Panc1 (cell line): ENCODE measurements at places on chromosomes 12 and 14. TPM values are rescaled to one million over a fixed set of nuclear protein-coding genes. Genes with fewer than 3 reads are reported as not detected.

- DNase-seq: no peak
Measured at GRCh38 chr14:50402965-50403364, 6.3 kb upstream of the CDKL1 start.

The MSRB3 gene
- total RNA-seq: 89.7 TPM

The ABCC9 gene
- total RNA-seq: 0.03 TPM

GRCh38 chr12:99281277-99281676 is 366.3 kb upstream of the GARIN6 start:
- no peak for DNase-seq

GRCh38 chr12:42804928-42805327 is 215.4 kb upstream of the PRICKLE1 start:
- DNase-seq: no peak

- DNase-seq: no peak
Measured at GRCh38 chr14:32414808-32415255, 85.7 kb downstream of the AKAP6 start.

DNA sequence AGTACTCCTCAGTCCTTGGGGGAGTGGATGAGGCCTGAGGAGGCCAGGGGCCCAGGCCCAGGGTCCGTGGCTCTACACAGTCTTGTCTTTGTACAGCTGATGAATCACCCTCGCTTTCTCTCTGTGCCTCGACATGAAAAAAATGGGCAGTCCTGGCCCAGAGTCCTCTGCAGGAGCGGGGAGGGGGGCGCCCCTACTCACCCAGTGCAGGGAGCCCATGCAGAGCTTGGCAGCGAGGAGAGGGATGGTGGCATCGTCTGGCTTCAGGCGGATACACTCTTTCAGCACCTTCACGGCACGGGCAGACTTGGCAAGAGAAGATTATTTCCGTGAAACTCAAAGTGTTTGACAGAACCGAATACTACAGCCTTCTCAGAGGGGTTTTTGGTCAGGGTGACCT is 159.3 kb downstream of the TTC7B start:
- DNase-seq: no peak

DNA sequence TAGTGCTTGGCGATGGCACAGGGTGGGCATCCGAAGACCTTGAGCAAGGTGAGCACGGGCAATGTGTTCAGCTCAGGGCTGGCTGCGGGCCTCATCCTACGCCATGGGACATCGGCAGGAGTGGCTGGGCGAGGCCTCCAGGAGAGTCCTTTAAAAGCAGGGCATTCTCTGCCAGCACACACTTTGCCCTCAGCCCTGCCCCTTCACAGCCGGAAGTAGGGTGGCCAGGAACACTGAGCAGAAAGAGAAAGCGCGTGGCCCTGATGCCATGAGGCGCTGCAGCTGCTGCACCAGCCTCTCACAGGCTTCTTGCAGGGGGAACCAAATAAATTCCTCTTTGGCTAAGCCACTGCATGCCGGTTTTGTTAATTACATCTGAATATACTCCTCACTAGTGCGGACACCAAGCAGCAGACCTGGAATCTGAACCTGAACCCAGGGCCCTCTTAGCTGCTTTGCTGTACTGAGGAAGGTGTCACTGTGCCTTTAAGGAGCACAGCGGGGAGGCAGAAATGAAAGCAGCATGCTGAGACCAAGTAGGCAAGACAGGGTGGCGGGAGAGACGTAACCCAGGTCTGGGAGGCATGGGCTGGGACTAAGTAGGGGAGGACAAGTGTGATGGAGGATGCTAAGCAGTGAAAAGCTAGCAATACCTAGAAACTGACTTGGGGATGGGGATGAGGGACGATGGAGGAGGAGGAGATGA is 155.2 kb downstream of the TTC7B start:
- no peak for DNase-seq

DNA sequence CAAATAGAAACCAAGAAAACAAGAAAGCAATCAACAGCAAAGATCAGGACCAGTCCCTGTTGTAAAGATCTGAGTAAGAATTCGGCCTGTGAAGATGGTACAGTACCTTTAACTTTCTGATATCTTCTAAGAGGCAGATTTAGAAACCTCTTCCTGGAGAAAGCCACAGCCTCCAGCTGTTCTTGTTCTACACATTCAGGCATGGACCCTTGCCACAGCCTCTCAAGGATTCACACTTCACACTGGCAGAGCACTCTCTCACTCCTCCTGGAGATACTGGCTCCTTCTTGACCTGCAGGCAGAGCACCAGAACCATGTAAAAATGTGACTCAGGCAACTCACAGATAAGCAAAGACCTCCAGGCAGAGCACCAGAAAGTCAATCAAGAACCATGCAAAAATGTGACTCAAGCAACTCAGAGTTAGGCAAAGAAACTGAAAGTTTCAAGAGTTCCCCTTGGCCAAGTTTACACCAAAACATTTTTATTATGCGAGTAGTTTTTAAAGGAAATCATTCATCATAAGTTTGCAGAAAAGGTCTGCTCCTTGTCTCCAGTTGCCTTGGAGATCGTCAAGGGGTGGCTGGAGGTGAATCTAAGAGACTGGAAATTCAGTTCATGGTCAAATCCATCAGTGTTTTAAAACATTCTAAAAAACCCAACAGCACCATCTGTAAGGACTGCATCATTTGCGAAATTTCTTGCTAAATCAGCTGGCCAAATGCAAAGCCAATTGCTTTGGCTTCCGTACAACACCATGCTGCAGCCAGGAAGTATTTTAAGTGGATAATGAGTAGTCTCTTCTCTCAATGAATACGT is 119.3 kb upstream of the MDM1 start:
- no peak for DNase-seq

DNA sequence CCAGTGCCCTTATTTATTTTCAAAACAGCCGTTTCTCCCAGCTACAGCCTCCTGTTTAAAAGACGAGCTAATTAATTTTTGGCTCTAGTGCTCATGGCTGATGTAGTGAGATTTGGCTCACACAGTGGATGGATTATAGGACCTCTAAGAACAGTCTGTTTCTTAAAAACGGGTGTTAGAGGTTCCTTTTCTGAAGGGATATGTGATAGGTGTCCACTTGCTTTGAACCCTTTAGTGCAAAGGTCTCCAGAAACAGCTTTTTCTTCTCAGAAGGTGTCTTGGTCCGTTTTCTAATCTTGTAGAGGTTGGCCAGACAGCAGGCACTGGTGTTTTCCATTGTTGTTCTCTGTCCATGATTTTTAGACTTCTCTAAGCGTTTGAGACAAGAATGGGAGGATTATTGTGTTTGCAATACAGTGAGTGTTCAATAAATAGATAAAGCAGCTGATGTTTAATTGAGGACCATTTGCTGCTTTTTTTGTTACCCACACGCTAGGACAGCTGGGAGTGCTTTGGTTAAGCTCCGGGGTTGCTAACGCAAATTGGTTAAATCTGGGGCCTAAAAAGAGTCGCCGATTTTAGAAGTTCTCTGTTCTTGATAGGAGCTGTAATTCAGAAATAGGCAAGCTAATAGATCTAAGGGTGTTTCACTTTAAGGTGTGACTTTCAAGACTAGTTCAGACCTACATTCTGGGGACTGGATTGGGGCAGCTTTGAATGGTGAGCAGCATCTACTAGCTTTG is 1.0 kb downstream of the BORCS5 start:
- no peak for DNase-seq

- no peak for DNase-seq
Measured at GRCh38 chr12:51866762-51867161, 18.2 kb upstream of the FIGNL2 start.

The NDRG2 gene
- 1.6 TPM for total RNA-seq

- DNase-seq: no peak
Measured at GRCh38 chr12:54370171-54370730, 6.0 kb upstream of the GPR84 start.

DNA sequence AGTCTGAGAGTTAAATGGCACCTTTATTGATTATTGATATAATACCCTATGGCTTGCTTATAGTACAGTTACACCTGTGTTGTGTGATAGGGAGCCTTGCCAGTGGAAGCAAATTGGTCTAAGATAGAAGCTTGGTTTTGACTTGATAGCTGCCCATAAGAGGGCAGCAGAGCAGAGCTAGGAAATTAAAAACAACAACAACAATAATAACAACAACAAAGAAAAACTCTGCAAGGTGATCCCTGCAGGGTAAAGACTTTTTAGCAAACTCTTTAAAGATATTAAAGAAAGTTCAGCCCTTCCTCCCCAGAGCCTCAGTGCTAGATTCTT is 18.0 kb upstream of the RNASE10 start:
- DNase-seq: no peak

GRCh38 chr14:72466325-72466724 is 427.6 kb downstream of the DPF3 start:
- DNase-seq: no peak

GRCh38 chr14:99476864-99477263 is 3.8 kb downstream of the SETD3 start:
- no peak for DNase-seq

GRCh38 chr12:49287876-49288275 is 7.1 kb upstream of the PRPH start:
- DNase-seq: no peak

The CLEC9A gene
- not detected for total RNA-seq

- no peak for DNase-seq
Measured at GRCh38 chr12:14244876-14245669, 120.4 kb upstream of the ATF7IP start.

DNA sequence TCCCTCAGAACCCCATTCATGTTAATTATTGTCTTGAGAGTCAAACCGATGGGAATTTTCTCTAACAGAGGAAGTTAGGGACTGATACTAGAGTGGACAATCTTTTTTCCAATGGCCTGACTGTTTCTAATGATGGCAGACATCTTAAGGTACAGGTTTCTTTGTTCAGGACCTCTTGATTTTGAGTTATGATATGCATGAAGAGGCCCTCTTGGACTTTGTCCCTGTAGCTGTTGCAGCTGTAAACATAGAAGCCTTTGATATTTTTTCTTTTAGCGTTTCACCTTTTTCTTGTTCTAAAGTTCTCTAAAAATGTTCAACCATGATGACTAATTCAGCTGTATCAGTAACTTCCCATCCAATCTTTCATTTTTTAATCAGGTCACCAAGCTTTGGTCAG is 53.0 kb downstream of the LGR5 start:
- no peak for DNase-seq

The C12orf50 gene
- total RNA-seq: not detected

The RGS6 gene
- total RNA-seq: not detected

GRCh38 chr12:77591959-77592743 is 238.5 kb upstream of the NAV3 start:
- DNase-seq: no peak

DNA sequence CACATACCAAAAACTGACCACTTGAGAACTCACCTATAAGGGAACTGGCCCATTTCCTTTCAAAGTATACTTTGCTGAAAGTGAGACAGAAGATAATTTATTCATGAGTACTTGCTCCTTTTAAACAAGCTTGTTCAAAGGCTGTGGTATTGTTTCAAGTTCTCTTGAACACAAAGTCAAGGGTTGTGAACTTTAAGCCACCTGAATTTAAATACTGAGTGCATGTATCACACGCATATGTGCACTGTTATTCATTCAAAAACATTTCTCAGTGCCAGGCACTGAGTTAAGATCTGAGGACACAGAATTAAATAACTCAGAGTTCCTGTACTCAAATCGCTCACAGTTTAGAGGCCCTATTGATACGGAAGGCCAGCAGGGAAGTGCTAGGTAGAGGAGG is 19.1 kb upstream of the LDHB start:
- no peak for DNase-seq

The IQSEC3 gene
- not detected for total RNA-seq

- no peak for DNase-seq
Measured at GRCh38 chr12:122989225-122989839, 8.9 kb downstream of the ARL6IP4 start.

The KRT71 gene
- total RNA-seq: not detected

The LRRK2 gene
- total RNA-seq: 0.13 TPM

DNA sequence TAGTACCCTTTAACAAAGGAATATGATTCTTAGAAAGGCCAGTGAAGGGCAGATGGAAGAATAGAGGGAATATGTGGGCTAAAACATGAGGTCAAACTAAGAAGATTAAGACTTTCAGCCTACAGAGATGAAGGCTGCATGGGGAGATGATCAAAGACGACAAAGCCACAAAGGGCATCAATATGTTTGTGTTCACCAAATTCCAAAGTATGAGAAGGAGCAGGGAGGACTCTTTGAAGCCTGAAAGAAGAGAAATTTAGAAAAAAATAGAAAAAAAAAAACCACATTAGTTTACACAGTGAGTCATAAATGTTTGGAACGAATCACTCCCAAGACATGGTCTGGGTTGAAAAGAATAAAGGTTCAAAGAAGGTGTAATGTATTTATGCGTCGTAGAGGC is 131.8 kb downstream of the NEDD1 start:
- DNase-seq: no peak

DNA sequence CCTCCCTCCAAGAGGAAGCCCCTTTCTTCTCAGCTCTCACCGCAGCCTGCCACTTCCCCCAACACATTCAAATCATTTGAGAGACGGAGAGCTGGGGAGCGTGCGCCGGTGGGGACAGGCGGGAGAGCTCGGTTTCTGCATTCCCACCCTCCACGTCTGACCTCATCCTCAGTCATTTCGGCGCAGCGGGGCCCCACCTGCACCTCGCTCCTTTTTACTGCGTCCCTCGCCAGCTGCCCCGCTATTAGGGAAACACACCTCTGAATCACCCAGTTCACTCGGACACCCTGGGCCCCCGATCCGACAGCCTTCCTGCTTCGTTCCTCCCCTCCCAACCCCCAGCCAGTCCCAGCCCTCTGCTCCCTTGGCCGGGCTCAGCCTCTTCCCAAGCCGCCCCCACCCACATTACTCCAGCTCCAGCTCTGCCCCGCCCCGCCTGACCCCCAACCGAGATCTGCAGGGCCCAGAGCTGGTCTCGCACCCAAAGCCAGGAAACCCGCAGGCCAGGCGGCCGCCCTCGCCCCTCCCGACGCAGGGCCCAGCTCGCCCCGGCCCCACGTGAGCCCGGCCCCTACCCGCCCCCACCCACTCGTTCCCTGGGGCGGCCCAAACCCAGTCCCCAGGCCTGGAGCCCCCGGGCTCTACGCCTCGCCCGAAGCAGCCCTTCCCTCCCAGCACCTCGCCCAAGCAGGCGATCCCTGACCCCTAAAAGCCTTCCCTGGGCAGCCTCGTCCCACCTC is 783 bp downstream of the CORO1C start:
- DNase-seq: no peak

The KRT82 gene
- not detected for total RNA-seq
